ENCODE measurements at places on chromosomes 13 and 19.

GRCh38 chr19:48556163-48556562 is 4.2 kb downstream of the SULT2B1 start:
- DNase-seq: no peak

GRCh38 chr13:20778311-20778710 is 4.5 kb upstream of the EEF1AKMT1 start:
- no peak for DNase-seq

DNA sequence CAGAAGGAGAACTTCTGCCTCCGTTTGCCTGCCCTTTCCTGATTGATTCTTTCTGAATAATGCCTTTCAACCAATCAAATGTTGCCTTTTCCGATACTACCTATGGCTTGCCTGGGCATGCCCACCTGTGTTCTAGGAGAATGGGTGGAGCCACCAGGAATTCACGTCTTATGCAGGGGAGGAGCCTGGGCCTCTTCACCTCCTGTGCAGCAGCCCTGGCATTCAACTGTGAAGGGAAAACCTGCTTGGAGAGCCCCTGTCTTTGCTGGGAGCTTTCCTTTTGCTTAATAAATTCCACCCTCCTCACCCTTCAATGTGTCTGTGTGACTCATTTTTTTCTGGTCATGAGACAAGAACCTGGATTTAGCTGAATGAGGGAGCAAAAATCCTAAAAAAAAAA is 730.7 kb downstream of the UQCRFS1 start:
- no peak for DNase-seq

DNA sequence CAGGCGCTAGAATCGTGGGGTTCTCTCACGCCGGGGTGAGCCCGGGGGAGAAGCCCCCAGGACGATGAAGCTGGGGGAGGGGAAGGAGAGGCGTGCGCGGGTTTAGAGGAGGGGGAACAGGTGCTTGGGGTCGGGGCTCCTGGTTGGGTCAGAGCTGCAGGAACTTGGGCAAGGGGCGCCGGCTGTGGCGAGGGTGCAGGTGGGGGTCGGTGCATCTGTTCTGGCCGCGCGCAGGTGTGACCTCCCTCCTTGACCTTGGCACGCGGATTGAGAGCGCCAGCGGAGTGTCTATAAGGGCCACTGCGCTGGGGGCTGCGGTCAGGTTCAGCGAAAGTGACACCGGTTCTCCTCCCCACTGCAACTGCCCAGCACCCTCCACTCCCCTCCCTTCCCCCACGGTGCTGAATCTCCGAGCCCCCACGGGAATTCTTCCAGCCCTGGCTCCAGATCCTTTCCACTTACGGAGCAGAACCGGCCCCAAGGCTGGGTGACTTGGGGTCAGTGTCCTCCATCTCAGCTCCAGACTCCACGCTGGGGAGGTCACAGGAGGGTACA is 618 bp downstream of the TMEM38A start:
- DNase-seq: no peak

Data from AML-193 (cell line).